ENCODE measurements at places on chromosomes 16 and 17. TPM values are rescaled to one million over a fixed set of nuclear protein-coding genes. Genes with fewer than 3 reads are reported as not detected.

GRCh38 chr17:40718930-40719329 lies 15.4 kb upstream of the KRT24 start:
- no peak for DNase-seq

- no peak for DNase-seq
Measured at GRCh38 chr17:82399041-82399441, 19.1 kb upstream of the HEXD start.

DNA sequence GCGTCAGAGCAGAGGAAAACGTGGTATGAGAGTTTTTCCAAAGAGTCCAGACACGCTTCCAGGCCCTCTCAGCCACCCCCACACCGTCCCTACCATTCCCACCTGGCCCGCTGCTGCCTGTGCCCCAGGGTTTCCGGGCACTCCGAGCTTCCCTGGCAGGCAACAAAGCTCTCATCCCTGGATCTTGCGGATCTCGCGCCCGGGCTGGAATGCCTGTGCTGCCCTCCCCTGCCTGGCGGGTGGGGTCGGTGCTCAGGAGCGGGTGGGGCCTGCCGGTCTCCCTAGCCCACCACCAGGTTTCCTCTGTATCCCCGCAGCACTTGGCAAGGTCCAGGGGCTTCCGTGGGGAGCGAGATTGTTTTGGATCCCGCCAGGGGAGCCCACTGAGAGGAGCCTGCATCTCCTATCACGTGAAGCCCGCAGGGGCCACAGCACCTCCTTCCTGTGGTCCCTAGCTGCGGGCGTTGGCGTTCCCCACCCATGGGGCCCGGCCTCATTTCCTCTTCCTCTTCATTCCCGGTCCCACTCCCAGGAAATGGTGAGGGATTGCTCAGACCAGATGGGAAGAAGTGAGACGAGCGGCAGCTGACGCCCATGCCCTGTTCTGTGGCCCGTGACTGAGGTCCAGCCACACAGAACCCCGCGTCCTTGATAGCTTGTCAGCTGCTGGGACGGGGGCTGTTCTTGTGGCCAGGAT lies 11.0 kb downstream of the TBC1D24 start:
- DNase-seq, result no peak

DNA sequence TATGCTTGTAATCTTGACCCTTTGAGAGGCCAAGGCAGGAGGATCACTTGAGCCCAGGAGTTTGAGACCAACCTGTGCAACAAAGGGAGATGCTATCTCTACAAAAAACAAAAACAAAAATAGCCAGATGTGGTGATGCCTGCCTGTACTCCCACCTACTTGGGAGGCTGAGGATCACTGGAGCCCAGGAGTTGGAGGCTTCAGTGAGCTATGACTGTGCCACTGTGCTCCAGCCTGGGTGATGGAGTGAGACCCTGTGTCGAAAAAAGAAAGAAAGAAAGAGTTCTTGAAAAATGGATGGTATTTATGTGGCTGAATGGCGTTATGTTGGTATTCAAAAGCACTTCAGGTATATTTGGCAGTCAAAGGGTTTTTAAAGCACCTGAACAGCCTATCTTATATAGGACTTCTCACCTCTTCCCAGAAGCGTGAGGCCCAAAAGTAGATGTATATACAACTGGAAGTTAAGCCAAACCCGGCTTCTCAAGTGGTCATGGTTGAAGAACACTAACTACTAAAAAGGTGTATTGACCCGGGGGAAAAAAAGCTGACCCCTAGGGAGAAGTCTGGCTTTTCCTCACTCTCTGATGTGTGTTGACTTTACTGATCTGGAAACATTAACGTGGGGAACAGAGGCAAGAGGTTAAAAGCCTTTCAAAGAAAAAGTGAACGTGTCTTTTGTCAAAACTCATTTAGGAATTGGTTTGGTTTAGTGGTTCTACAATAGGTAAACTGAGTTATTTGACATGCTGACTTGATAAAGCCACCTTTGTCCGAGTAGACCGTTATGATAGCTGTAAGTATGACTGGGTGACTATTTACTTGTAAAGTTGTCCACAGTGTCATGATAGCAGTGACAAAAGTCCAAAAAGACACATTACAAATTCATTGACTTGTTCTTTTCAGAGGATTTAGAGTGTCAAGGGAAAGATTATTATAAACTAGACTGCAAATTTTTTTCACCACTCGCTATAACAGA lies 183.4 kb downstream of the IRX3 start:
- DNase-seq, result no peak

DNA sequence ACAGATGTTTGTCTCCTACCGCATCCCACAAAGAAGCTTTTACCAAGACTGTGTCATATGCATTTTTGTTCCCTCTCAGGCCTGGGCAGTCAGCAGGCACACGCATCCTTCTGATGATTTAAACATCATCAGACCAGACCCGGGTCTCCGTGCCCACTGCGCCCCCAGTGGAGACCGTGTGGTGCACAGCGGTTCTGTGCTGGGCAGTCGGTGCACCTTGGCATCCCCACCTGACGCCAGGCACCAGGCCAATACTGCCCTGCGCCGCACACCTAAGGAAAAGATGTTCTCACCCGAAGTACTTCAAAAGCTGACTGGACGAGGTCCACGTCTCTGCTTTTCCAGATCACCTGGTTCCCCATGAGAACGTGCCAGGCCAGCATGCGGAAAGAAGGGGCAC lies 10.6 kb upstream of the PLD6 start:
- no peak for DNase-seq

DNA sequence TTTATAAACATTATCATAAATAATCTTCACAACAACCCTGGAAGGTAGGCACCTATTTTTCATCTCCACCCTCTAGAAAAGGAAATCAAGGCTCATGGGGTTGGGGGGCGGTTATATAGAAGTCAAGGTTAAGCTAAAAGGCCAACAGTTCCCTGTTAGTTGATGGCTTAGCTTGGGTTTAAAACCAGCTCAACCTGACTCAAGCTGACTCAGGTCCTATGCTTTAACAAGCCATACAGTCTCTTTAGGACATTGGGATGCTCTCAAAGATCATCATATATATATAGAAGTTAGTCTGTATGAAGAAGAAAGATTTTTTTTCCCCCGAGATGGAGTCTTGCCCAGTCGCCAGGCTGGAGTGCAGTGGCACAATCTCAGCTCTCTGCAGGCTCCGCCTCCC lies 44.8 kb upstream of the MED13 start:
- DNase-seq, result no peak

- DNase-seq, result no peak
Measured at GRCh38 chr16:87963400-87963799, 12.2 kb downstream of the BANP start.

MYH1 gene
- total RNA-seq, result not detected

SERPINF2 gene
- total RNA-seq, result 0.07 TPM
